ENCODE measurements at places on chromosomes 11 and 22.

GRCh38 chr11:126072801-126073594 lies 10.3 kb upstream of the CDON start:
- DNase-seq = no peak

GRCh38 chr11:129374081-129374992 lies 1.3 kb upstream of the BARX2 start:
- DNase-seq = no peak

DNA sequence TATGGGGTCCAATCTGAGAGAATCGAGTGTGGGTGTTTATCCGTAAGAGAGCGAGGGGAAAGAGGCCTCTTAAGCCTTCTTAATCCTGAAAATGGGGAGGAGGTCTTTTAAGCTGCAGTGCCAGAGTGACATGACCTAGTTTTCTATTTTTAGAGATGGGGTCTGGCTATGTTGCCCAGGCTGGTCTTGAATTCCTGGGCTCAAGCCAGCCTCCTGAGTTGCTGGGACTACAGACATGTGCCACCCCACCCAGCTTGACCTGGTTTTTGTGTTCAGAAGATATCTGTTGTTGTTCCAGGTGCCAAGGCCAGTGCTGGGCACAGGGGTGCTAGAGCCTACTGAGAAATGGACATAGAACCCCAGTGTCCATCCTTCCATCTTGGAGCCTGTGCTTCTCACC lies 1.4 kb downstream of the BAD start:
- no peak for DNase-seq

DNA sequence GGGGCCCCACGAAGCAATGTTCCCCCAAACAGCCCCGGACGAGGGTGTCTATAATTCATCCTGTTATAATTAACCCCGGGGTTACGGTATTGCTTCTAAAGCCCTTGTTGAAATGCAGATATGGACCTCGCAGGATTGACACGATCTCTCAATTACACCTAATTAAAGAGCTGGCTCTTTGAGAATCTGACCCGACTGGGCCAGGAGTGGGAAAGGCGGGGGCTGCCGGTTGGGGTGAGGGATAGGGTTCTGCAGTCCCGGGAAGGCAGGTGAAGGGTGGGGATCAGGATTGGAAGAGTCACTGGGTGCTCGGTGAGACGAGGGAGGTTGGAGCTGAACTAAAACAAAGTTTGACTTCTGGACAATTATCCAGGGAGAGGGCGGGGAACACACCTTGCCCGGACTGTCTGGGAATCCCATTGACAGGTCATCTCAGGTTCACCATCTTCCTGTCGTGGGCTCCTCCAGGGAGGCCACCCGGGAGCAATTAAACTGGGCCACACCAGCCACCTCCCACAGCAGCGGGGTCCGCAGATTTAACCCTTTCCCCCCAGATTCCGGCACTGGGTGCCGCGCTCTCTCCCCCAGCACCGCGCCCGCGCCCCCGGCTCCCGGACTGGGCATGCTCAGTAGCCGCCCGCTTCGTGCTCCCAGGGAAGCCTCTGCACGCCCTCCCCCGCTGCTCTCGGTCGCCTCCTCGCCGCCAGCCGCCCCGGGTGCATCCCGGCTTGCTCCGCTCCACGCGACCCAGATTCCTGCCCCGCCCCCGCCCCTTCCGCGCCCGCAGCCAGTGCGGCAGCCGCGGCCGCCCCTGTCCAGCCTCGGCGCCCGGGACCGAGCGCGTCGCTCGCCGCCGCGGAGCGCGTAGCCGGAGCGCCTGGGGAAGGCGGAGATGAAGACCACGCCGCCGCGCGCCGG lies at the start of gene ELMOD1:
TSS of gene ELMOD1 (plus strand) at position 688 of the 918 bp plus-strand sequence. CDS start 27,043 bp downstream, outside the sequence.
- DNase-seq = no peak

DNA sequence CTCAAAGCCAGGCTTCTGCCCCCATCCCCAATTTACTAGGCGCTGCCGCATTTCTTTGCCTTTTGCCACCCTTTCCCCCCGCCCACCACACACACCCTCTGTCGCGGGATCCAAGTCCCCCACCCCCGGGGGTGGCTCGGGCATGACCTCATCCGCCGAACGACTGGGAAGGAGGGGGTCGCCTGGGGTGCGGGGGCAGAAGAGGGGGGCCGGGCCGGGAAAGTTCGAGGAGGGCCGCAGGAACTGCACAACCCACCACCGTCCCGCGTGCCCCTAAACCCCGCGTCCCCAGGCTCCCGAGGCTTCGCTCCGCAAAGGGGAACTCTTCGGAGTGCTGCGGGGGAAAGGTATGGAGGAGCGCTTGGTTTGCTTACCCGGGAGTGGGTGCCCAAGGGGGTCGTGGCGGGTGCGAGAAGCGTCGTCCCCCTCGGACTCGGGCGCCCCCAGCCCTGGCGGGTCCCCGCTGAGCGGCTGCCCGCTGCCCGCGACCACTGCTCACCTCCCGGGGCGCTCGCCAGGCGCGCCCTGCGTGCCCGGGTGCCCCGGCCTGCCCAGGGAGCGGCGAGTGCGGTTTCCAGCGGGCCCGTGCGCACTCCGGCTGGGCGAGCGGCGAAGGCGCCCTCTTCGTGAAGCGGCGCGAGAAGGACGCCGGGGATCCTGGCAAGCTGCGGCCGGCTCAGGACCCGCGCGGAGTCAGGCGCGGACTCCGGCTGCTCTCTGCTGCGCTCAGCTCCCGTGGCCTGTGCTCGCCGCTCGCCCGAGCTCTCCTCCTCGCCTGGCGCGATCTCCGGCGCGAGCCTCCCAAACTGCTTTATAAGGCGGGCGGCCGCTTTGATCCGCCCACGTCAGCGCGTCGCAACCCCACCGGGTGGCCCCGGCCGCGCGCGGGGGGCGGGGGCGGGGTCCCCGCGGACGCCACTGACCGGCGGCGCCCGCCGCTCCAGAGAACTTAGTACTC lies 4.0 kb upstream of the WNT11 start:
- DNase-seq = no peak

DNA sequence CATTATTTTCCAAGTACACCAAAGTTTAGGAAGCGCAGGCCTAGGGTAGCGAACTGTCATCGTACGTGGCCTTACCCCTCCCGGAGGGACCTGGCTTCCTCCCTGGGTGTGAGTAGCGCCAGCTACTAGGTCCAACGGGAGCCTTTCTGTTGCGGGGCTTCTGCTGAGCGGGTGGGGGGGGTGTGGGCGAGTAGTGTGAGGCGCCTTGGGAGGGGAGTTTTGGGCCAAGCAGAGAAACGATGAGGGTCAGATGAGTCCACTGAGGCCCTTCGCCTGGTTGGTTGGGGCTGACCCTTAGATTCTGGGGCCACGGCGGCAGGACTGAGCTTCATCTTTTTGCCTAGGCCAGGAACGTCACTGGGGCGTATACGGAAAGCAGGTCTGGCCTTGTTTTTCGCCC lies 868 bp downstream of the TEF start:
- no peak for DNase-seq

DNA sequence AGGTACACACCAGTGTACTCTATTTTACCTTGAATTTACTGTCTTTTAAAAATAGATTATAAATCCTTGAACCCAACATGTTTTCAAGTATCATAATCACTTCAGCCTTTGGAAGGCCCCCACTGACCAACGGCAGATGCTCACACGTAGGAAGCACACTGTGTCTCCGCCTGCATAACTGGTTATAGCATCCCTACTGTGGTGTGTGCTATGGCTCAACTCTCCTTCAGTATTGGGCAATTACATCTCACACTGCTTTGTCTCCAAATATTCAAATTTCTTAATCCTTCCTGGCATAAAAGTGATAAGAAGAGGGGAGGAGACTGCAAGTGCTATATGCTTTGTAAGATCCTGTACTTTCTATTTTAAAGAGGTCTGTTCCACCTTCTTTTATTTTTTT lies 165.7 kb downstream of the CADM1 start:
- no peak for DNase-seq

Measured in stimulated activated CD4-positive, alpha-beta T cell treated with anti-CD3 and anti-CD28 coated beads, Interleukin-15, amount 100 ng/mL, for 48 hours (primary cell).